ENCODE measurements at places on chromosomes 5 and 9. TPM values are rescaled to one million over a fixed set of nuclear protein-coding genes. Genes with fewer than 3 reads are reported as not detected.

GCNT1 gene
- total RNA-seq, result 1.5 TPM

PCDHB1 gene
- not detected for total RNA-seq

SMIM3 gene
- 13.4 TPM for total RNA-seq

LRRC70 gene
- 0.33 TPM for total RNA-seq

CENPK gene
- 19.7 TPM for total RNA-seq

EDIL3 gene
- total RNA-seq, result not detected

EPB41L4A gene
- total RNA-seq, result 0.48 TPM

HAPLN1 gene
- total RNA-seq, result not detected

C5orf52 gene
- total RNA-seq, result not detected

NUTM2F gene
- total RNA-seq, result not detected

GTF3C4 gene
- total RNA-seq, result 24.5 TPM

- no peak for DNase-seq
Observed at GRCh38 chr5:157865781-157866180, 6.8 kb upstream of the CLINT1 start.

DNA sequence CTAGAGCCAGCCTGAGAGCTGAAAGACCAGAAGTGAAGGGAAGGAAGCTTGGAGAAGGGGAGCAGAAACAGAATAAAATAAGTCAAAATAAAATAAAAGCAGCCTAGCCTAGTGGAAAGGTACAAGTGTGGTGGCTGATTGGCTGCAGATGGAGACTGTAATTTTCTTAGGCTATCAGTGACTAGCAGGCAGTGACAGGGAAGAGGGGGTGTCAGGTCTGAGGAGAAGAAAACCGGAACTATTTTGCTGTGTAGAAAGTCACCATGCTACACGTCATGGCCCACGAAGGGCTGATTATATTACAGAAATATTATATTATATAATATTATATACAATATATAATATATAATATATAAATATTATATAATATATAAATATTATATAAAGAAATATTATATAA is 98.1 kb upstream of the TAF11L2 start:
- DNase-seq, result no peak

DNA sequence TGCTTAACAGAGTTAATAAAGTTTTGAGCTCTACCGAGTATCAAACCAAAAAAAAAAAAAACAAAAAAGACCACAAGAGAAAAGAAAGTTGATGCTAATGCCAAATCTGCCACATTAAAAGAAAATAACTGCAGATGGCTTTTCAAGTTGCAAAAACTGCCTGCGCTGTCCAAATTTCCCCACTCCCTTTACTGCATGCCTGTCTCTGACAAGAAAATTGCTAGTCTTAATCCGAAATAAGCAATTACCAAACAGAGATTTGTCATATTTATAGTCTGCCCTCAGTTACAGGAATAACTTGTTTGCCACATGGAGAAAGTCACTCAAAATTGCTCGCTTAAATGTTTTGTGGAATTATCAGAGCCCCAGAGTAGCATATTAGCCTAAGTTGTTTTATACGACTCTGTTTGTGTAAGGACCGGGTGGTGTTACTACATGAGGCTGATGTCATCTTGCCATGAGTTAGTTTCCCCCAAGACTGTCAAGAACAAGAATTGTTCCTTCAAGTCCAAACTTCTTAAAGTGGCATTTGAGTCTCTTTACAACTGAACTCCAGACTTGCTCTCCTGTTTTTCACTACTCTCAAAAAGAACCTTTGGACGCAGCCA is 160.9 kb downstream of the CEP120 start:
- no peak for DNase-seq

GRCh38 chr9:94632737-94633136 is 6.6 kb downstream of the FBP1 start:
- no peak for DNase-seq

DNA sequence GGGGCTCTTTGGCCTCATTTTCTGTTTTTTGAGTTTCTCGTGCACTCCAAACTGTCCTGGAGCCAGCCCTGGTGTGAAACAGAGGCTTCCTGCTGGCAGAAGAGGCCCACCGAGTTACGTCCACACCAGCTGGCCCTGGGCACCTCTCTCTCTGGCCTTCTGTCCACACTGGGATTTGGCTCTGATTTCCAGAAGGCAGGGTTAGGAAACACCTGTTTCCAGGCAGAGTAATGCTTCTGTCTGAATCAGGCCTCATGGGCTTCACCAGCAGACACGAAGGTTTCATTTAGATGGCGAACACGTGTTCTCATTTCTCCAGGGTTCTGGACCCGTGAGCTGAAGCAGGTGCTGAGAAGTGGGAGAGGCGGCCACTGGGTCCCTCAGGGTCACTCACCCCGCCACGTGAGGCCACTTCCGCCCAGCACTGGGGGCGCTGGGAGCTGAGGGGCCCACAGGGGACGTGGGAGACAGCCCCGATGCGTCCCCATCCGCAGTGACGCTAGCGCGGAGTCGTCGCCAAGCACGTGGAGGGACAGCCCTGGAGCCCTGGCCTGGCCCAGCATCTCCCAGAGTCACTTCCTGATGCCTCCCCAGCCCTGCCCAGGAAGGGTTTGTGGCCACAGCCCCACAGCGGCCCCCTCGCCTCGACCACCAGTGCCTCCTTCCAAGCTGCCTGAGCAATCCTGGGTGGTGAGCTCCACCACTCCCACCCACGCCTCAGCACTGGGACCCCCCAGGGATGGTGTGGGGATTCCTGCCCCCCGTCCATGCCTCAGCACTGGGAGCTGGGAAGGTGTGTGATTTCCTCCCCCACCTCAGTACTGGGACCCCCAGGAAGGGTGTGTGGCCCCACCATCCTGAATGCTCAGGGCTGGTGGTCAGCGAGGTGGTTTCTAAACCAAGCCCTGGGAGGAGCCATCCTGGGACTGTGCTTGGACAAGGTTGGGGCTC is 4.9 kb upstream of the LRRC14B start:
- DNase-seq, result no peak

- DNase-seq, result no peak
Observed at GRCh38 chr9:27142299-27142930, 33.4 kb downstream of the TEK start.

Data from HT-29 (cell line).